ENCODE measurements at places on chromosomes 2 and 18. TPM values are rescaled to one million over a fixed set of nuclear protein-coding genes. Genes with fewer than 3 reads are reported as not detected.

- DNase-seq, result no peak
These were observed 207.5 kb downstream of the SPP2 start for GRCh38 chr2:234257859-234258561.

- DNase-seq, result no peak
These were observed 156.3 kb upstream of the CCDC68 start for GRCh38 chr18:55115606-55116005.

- no peak for DNase-seq
These were observed 171.1 kb upstream of the SKOR2 start for GRCh38 chr18:47422524-47422923.

DNA sequence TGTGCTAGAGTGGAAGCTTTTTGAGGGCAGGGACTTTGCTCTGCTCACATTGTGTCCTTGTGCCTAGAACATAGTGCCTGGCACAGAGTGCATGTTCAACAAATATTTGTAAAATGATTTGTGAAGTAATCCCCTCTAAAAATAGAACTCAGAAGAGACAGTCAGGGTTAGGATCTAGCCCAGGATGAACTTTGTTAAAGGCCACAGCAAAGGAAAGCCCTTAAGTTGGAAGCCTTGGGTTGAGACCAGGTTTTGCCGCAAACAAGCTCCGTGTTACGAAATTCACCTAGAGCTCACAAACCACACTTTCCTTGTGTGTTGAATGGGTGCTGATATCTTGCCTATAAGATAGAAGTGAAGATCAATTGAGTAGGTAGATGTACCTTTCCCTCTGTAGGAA is 84.2 kb downstream of the SETBP1 start:
- DNase-seq, result no peak

DNA sequence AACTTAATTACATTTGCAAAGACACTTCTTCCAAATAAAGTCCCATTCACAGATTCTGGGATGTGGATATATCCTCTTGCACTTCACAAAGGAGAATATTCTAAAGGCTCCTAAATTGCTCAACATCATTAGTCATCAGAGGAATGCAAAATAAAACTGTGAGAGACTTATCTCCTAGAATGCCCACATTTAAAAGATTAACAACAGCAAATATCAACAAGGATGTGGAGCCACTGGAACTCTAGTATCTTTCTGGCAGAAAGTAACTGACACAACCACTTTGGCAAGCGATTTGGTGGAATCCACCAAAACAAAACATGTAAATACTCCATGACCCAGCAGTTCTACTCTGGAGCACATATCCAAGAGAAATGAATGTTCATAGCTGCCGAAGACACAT is 4.6 kb downstream of the NEU2 start:
- no peak for DNase-seq

Gene CACNB4
- 2.3 TPM for total RNA-seq
